Cerebellum (tissue), 4 donors: ENCODE measurements at places on chromosomes 6 and 20.

DNA sequence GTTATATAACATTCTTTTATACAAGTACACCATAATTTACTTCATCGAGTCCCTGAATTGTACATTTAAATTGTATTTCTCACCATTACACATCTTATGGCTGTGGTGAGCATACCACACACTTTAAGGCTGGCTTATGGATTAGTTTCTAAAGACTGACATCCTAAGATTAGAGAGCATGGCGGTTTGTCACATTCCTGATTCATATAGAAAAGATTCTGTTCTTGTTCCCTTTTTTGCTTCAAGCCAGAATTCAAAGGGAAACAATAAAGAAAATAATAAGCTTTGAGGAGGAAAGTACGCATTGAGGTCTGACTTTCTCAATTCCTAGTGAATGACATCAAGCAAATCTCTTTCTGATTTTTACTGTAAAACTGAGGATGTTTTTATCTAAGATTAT, 2.5 kb downstream of the BTN1A1 start:
- DNase-seq, result no peak

DNA sequence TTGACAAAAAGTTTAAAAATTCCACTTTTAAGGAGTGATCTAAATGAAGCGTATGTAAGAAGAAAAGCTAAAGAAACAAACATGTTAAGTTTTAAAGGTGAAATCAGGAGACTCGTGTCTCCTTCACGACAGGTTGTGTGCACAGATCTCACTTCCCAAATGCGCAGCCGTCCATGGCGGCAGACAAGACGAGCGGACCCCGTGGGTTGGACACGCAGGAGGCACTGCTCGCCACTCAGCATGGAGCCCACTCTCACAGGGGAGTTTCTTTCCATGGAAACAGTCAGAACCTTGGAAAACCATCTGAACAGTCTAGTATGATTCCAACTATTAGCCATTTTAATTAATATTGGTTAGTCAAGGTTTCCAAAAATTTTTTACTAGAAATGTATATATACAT, 48.9 kb downstream of the WDR27 start:
- no peak for DNase-seq

DNA sequence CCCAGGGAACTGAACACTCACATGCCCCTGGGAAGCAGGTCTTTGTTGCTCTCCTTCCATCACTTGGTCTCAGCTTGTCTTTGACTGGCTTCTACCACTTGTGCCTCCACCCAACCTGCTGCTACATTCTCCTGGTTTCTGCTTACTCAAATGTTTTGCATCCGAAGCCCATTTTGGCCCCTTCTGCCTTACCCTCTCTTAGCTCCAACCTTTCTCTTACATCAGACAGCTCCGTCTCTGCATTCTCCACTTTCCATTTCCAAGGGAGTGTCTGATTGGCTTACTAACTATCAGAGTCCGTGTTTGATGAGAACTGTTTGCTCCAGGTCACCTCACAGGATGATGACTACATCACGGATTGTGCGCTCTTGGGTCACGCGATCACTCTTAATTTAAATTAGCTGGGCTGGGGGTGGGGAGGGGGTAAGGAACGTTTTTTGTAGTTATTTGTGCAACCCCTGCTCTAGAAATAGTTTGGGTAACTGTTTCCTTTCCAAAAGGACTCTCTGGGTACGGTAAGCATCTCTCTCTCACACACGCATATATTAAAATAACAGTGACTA, 844 bp upstream of the ABRACL start:
- DNase-seq, result no peak

GRCh38 chr20:18989736-18990474, 176.3 kb downstream of the SCP2D1 start:
- DNase-seq, result no peak

- no peak for DNase-seq
Observed at GRCh38 chr6:142343938-142344337, 42.1 kb downstream of the ADGRG6 start.

DNA sequence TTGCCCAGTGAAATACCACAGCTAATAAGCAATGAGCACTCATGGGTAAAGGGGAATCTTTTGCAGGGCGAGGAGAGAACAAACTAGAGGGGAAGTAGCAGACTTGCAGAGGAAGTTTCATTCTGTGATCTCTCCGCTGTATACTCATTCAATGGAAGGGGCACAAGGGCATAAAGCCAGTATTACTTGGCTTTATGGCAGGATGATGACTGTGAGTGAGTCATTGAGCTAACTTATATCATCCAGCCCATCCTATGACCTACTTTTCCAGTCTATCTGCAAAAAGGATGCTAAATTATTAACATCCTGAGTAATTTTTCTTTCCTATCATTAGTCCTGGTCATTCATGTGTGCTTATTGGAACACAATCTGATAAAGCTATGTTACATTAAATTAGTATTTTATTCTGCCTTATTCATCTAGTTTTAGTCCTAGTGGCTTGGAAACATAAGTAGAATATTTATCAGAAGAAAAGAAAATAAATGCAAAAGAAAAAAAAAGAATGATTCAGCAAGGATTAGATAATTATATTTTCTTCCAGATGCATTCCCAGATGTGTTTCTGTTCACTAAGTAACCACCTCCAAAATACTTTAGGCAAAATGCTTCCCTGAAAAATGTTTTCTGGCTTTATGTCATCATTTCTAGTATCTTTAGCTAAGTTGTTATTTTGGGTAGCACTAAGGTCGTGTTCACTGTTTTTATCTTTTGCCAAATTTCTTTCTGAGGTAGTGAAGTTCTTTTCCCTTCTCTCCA, 471.7 kb downstream of the CDKAL1 start:
- no peak for DNase-seq

DNA sequence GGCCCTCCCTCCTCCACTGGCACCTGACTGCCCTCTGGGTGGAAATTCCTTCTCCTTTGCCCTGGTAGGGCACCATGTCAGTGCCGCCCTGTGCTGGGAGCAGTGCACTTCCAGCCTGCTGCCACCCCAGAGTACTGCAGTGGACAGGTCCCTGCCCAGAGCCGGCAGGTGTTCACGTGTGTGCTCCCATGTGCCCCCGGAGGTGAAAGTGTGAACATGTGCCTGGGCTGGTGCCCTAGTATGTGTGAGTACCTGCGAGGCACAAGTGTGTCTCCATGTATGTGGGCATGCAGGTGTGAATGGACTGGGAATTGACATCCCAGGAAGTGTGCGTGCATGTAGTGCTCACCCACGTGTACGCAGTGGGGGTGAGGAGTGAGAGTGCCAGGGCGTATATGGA, 29.4 kb downstream of the SDCBP2 start:
- no peak for DNase-seq

DNA sequence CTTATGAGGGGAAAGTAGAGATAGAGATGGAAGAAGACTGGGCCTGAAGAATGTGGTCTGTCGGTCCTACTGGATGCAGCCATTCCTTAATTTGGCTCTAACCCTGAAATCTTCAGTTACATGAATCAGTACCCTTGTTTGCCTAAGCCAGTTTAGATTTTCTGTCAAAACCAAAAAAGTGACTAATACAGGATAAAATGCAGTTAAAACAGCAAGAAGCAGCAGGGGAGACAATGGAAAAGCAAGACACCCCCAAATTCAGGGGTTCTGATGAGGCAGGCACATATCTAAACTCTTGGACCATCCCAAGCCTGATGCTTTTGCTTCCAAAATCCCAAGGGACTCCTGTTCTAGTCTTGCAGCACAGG, 17.4 kb upstream of the UBE2V1 start:
- DNase-seq, result no peak

DNA sequence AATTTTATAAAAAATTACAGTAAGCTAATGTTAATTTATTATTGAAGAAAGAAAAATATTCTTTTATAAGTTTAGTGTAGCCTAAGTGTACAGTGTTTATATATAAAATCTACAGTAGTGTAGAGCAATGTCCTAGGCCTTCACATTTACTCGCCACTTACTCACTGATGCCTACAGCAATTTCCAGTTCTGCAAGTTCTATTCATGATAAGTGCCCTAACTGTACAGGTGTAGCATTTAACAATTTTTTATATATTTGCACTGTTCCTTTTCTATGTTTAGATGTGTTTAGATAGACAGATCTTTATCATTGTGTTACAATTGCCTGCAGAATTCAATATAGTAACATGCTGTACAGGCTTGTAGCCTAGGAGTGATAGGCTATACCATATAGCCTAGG, 80.1 kb upstream of the HDAC2 start:
- DNase-seq, result no peak

DNA sequence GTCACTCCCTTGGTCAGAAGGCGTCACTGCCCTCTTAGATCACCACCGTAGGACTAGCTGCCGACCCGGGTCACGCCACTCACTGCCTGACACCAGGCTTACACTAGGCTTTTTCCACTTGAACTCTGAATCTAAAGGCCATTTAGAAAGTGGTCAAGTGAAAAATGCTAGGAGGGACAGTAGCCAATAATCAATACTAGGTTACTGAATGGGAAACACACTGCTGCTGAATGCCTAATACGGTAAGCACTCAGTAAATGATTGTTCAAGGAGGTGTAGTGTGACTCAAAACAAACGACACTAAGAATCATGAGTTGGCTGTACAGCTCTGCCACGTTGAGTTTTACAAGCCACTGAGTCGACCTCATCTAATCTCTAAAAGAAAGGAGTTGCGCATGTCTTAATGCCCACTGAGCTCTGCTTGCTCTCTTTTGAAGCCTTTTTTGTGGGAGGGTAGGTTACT, 760 bp upstream of the IBTK start:
- no peak for DNase-seq

GRCh38 chr20:63640086-63640485, 13.1 kb downstream of the STMN3 start:
- no peak for DNase-seq

- DNase-seq, result no peak
Observed at GRCh38 chr6:134537146-134537555, 219.2 kb upstream of the SGK1 start.

DNA sequence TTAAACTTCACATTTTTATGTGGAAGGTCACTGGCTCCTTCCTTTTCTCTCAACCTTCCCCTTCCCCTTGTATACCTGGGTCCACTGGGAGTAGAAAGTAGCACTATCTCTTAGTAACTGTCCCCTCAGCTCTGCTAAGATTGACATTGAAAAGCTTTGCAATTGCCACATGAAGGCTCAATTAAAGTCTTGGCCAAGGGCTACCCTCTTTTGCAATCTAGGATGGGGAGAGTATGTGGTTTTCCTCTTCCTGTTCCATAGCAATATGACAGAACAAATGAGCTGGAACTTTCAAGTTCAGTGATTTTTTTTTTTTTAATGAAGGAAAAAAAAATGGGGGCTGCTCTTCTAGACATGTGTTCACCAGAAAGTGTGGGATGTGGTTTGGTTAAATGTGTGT, 37.1 kb downstream of the PROKR2 start:
- DNase-seq, result no peak

DNA sequence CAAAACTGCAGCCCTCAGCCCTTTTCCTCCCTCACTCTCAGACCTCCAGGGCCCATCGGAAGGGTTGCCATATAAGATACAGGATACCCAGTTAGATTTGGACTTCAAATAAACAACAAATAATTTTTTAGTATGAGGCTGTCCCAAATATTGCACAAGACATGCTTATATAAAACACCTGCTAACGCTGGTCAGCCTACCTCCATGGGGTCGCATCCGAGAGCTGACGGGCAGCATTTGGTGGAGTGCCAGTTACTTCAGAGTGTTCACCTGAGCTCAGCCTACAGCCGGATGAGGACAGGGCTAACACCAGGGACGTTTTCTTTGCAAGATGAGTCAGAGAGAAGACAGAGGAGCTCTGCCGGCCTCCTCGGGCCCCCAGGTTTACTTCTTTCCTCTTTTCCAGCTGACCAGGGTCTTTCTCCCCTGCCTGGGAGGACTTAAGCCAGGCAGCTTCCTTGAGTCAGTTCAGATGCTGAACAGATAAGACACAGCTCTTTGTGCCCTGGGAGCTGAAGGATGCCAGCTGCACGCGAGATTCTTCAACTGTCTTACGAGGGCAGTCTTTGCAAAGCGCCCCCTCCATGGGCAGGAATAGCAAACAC, 141.2 kb upstream of the KCNG1 start:
- DNase-seq, result no peak

GRCh38 chr20:32810941-32811340, 8.8 kb upstream of the MAPRE1 start:
- DNase-seq, result no peak

DNA sequence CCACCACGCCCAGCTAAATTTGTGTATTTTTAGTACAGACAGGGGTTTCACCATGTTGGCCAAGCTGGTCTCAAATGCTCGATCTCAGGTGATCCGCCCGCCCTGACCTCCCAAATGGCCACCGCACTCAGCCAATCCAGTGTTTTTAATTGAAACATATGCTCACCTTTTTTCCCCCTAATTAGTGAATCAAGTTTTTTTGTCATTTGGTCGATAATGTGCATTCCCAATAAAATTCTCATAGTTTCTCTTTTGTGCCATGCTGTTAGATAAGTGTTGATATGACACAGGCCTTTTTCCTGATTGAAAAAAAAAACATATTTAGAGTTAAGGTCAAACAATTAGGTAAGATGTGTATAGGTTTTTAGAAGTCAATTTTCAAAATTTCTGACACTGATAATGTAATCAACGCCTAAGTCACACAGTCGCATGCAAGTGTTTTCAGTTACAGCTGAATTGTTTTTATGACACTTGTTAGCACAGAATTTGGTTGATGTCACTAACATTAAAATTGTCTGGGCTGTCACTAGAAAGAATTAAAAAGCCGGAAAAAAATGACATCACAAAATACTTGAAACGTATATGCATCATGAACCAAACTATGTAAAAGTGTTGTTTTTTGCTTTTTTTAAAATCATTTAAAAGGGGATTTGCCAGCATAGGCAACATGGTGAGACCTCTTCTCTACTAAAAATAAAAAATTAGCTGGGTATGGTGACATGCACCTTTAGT, 21.9 kb downstream of the ZNF217 start:
- DNase-seq, result no peak

- no peak for DNase-seq
Observed at GRCh38 chr6:29967379-29968010, 25.2 kb downstream of the HLA-A start.

GRCh38 chr20:49406666-49407065, 75.8 kb downstream of the KCNB1 start:
- DNase-seq, result no peak

GRCh38 chr6:46815130-46815529, 21.9 kb downstream of the MEP1A start:
- DNase-seq, result no peak

GRCh38 chr6:142303176-142303533, 1.3 kb downstream of the ADGRG6 start:
- DNase-seq, result no peak

DNA sequence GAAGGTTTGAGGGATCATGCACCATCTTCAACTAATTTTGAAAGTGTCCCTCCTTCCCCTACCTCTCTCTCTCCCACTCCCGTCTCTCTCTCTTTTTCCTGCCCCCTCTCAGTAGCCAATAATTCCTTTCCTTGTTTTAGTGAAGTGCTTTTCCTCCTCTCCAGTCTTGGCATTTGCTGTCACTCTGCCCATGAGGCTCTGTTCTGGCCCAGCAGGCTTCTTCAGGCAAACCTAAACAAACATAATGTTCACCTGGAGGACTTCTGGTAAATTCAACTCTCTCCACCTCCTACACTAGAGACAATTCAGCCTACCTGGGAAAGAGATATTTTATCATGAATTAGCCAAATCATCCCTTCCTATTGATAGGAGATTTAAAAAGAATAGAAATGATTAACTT, 320.4 kb upstream of the RNF24 start:
- DNase-seq, result no peak
